Naive thymus-derived CD8-positive, alpha-beta T cell (primary cell): ENCODE measurements at places on chromosomes 13 and 19.

- no peak for DNase-seq
These were observed 416.4 kb downstream of the ITGBL1 start for GRCh38 chr13:101868585-101869469.

GRCh38 chr13:74136084-74136658 lies 2.0 kb upstream of the KLF12 start:
- peak; percentile 19 for DNase-seq

GRCh38 chr13:91576590-91576989 lies 178.2 kb downstream of the GPC5 start:
- DNase-seq, result no peak

GRCh38 chr13:91241221-91241933 lies 106.1 kb upstream of the MIR17HG start:
- DNase-seq, result no peak

DNA sequence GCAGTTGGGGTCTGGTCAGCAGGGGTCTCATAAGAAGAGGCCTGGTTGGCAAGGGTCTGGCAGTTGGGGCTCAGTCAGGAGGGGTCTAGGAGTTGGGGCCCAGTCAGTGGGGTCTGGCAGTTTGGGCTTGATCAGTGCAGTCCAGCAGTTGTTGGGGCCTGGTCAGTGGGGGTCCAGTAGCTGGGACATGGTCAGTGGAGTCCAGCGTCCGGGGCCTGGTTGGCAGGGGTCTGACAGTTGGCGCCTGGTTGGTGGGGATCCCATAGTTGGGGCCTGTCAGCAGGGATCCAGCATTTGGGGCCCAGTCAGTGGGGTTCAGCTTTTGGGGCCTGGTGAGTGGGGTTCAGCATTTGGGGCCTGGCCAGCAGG lies 60.5 kb upstream of the TPM4 start:
- DNase-seq, result no peak

DNA sequence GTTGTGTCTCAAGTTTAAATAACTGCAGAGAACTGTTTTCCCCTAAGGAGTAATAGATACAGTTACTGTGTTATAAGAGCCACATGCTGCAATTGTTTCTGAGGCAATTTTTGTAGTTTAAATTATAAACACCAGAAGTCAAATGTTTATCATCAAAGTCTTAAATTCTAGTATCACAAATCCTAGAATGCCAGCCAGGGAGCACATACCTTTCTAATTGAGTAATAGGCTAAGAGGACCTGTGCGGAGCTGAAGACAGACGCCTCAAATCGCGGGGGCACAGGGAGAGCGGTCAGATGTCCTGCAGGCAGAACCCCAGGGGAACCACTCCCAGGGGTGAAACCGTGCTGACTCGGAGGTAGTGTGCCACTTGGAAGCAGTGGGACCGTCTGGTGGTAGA lies 65.2 kb upstream of the TNFRSF19 start:
- no peak for DNase-seq

DNA sequence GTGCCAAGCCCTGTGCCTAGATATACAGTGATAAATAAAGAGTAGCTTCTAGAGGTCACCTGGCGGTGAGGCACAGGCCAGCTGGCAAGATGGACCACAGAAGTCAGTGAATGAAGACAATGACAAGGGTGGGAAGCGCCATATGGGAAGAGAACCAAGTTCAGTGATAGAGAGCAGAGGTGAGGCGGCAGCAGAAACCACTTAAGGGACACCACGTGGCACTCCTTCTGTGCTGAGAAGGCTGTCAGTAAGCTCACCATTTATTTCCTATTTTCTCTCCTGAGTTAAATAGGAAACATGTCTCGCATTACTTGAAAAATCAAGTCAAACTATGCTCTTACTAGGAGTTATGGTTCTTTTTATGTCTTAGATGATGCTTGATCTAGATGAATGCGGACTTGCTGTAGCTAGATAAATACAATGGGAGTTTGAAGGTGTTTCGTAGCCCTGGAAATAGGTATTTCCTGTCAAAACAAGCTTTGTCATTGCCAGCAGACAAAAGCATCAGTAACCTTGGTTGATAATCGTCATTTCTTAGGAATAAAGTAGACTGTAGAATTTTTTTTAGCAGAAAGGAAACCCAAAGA lies 17.8 kb downstream of the ALOX5AP start:
- DNase-seq, result no peak

DNA sequence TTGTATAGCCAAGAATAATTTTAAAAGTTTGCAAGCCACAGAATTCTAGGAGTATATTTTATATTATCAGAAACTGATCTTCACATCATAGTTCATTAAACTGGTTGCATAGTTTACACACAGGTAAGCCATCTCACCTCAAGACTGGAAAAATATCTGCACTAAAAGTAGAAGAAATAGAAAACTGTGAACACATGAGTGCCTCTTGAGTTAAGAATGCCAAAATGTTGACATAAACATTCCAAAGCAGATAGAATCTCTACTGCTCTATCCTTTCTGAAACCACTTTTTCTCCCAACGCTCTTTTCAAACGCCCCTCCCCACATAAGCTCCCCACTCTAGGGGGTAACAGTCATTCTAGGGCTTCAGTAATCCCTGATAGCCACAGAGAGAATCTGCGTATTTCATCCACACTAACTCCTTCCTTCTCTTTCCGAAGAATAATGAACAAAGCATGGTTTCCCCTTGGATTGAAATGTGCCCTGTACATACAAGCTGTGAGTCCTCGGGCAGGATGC lies 201.5 kb downstream of the IRS2 start:
- DNase-seq, result no peak

DNA sequence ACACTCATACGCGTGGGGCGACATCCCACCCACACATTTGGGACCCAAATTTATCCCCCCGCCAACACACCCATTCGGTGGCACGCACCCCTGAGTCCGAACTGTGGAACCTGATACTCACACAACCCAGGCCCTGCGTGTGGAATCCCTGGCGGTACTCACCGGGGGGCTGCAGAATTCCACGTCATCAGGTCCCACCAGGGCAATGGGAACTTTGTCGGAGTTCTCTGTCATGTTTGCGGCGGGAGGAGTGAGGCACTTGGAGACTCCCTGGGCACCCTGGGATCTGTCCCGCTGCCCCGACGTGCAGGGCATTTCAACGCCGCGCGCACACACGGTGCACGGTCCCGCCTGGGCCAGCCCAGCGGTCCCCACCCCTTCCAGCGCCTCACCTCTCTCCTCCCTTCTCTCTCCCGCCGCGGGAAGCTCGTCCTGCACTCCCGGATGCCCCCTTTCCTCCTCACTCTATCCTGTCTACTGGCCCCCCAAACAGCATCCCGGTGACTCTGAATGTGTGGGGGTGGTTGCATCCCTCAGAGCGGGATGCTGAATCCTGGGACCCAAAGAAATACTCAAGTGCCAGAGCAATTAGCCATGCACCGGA lies at the start of gene CNMD:
CNMD (minus strand) TSS at position 353 of the 604 bp plus-strand sequence; CDS start at position 234, 119 bp downstream.
- DNase-seq, result no peak

DNA sequence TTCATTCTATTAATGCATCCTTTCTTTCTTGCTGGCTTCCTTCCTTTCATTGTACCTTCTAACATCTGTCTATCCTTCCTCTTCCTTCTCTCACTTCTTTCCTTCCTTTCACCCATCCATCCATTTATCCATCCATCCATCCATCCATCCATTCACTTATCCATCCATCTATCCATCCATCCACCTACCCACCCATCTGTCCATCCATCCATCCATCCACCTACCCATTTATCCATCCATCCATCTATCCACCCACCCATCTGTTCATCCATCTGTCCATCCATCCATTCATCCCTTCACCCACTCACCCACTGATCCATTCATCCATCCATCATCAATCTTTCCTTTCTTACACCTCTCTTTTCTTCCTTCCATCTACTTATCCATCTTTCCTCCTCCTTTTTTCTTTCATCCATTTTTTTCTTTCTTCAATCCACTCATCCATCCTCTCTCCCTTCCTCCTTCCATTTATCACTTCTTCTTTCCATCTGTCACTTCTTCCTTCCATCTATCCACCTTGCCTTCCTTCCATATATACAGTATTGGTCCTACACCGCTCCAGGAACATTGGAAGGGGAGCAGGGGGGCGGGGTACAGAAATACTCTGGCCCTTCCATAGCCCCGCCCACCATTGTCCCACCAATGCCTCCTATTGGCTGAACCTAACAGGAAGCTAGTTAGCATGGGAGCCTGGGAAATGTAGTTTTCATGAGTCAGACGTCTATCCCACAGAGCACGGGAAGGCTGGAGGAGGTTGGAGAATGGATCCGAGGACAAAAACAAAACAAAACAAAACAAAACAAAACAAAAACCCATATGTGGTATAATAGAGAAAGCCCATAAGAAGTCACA lies 45.9 kb downstream of the MBD3L1 start:
- no peak for DNase-seq

DNA sequence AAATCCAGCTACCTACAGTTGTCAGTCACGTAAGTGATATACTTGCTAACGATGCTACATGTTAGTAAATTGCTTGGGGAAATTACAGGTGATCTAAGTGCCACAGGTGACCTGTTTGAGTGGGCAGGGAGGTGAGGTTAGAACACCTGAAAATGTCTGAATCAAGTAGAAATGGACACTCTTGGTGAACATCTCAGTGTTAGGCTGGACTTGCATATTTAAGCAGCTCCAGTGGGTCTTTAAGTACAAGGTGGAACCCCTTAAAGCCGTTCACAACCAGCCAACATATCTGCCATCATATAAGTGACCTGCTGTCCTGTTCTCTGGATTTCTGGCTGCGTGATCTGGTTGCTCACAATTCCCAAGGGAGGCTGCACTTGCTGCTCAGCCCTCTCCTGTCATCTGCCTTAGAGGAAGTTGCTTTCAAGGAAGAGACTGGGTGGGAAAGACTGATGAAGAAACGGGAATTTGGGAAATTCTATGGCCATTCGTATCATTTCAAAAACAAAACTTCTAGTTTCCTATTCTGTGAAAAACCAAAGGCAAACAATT lies 244.0 kb downstream of the DCLK1 start:
- no peak for DNase-seq

DNA sequence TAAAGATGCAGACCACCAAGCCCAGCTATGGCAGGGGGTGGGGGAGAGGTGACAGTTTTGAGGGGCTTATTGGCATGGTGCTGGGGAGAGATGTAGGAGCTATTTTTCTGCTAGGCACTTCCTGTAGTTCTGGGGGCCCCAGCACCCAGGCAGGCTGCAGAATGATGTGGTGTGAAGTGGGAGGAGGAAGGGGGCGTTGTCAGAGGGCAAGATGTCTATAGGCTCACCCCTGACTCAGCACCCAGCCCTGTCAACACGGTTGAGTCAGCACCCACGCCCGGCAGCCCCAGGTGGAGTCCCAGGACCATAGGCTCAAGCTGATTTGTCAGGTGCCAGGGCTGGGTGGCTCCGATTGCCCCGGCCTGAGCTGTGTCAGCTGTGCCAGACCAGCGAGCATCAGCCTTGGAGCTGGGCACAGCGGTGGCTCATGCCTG lies 5.8 kb downstream of the KLF2 start:
- peak; percentile 91 for DNase-seq

GRCh38 chr19:10290876-10291553 lies 1.3 kb downstream of the ICAM5 start:
- DNase-seq, result peak; percentile 56

DNA sequence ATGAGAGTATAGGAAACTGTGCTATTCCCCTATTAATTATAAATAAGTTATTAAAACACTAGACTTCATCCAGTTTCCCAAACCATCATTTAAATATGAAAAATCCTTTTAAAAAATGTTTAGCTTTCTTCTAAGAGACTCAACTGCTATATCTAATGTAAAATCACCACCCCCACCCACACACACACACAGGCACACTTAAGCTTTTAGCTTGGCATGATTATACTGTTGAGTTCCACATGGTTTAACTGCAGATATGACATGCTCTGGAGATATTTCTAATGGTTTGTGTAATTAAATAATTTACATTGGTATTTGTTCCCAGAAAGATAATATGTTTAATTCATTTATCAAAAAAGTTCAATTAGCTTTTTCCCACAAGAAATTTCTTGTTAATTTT lies 1700.1 kb upstream of the SLC10A2 start:
- no peak for DNase-seq

- DNase-seq, result no peak
These were observed 1.2 kb upstream of the MYDGF start for GRCh38 chr19:4671185-4671851.

DNA sequence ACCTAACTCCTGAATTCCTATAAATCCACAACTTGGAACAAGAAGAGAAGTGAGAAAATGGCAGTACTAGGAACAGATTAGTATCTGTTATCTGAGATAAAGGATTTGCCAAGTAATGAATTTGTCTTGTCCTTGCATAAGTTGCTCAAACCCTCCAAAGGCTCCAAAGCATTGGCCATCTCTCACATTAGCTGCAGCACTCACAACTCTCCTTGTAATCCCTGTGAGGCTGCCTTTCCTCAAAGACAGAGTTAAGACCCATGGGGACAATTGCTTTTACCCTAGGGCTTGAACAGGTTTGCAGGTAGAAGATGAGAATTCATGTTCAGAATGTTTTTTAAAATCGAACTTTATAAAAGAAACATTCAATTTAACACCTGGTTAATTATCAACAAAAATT lies 1702.2 kb downstream of the EFNB2 start:
- DNase-seq, result no peak

DNA sequence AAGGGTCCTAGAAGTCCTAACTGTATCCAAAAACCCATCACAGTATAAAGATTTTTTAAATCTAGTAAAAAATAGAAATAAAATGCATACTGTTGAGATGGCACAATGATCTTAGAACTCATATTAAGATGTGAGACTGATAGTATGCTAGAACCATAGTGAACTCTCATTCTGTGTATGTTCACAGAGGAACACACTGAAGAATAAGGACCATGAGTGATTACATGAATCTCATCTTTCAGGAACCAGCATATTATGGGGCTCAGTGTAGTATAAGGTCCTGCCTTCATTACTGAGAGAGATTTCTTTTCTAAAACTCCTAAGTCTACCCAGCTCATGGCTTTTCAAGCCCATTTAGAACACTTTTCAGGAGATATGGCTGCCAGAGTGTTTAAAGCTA lies 59.8 kb upstream of the RFC3 start:
- DNase-seq, result no peak

DNA sequence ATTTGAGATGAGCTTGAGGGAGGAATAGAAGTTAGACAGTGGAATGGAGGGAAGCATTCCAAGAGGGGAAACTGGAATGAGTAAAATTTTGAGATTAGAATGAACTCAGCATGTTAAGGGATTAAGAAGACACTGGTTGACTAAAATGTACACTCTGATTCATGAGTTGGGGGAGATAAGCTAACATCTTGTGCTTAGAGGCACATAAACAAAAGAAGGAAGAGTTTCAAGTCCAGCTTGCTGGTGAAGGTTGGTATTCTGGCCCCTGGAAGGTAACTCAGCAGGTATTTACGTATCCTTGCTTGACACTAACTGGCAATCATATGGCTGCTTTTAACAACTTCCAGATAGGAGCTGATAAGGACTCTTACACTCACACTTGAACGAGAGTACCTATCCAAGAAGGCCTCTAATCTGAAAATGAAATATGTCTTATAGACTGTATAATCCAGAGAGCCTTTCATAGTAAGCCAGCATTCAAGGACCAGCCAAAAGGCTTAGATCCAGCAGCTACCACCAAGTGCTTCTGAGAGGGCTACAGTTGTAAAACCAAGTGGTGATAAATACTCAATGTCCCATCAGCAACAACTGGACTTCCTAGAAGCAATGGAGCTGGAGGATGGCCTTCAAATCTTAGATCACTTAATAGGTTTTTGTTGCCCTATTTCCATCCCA lies 149.7 kb upstream of the SERP2 start:
- DNase-seq, result no peak
